ENCODE measurements at places on chromosomes 11 and 22.

GRCh38 chr11:1745701-1746320 lies 4.6 kb downstream of the IFITM10 start:
- DNase-seq = no peak

DNA sequence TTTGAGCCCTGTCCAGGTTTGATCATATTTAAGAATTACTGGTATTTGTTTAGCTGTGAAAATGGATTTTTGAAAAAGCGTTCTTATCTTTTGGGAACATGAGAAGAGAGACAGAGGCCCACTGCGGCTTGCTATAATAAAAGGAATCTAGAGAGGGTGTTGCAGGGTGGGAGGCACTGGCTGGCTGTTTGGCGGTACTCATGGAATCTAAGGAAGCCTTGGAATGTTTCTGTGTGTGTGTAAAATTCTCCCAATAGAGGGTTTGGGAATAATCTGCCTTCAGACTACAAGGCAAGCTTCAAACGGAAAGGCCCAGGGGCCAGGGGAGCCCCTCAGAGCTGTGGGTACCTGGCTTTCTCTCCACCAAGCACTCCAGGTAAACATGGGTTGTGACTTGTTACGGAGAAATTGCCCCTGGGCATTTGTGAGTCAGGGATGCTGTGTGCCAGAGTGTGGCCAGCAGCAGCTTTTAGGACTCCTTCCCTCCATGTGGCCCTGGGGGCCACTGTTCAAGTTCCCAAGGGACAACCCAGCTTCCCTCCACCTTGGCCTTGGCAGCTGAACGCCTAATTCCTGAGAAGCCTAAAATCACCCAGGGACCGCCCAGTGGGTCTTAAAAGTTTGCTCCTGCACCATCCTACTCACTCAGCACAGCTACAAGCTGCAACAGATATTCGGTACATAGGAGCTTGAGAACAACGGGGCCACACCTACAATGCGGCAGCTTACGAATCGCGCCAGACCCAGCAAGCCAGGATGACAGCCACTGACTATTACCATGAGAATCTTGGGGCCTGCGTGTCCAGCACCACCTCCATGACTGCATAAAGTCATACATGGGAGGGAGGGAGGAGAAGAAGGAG lies 14.1 kb upstream of the SYT8 start:
- DNase-seq = no peak

DNA sequence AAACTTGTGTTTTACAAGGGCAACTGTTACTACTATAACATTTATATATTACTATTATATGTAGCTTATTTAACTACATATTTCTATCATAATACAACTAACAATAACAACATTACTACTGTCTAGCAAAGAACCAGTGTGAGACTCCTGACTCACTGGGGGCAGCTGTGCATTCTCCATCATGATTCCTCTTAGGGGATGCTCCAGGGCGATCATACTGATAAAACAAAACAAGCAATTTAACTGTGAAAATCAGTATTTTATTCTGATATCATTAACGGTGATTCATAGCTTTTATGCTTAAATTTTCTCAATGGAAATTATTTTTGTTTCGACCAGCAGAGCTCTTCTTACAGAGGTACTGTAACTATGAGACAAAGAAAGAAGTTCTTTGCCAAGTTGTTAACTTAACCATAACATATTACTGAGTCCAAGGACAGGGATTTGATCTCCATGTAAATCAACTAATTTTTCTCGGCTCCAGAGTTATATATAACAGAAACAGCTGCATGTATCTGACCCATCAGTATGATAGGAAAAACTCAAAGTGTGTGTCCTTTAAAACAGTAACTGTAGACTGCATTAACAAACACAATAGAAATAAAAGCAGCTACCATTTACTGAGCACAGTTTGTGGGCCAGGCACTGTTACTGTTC lies 24.8 kb upstream of the FNBP4 start:
- DNase-seq = no peak

GRCh38 chr11:11416917-11417316 lies 63.9 kb upstream of the CSNK2A3 start:
- no peak for DNase-seq

GRCh38 chr11:45144126-45145082 lies 2.0 kb upstream of the PRDM11 start:
- DNase-seq = no peak

- DNase-seq = no peak
These were observed 27.3 kb downstream of the SLC25A18 start for GRCh38 chr22:17590586-17590985.

DNA sequence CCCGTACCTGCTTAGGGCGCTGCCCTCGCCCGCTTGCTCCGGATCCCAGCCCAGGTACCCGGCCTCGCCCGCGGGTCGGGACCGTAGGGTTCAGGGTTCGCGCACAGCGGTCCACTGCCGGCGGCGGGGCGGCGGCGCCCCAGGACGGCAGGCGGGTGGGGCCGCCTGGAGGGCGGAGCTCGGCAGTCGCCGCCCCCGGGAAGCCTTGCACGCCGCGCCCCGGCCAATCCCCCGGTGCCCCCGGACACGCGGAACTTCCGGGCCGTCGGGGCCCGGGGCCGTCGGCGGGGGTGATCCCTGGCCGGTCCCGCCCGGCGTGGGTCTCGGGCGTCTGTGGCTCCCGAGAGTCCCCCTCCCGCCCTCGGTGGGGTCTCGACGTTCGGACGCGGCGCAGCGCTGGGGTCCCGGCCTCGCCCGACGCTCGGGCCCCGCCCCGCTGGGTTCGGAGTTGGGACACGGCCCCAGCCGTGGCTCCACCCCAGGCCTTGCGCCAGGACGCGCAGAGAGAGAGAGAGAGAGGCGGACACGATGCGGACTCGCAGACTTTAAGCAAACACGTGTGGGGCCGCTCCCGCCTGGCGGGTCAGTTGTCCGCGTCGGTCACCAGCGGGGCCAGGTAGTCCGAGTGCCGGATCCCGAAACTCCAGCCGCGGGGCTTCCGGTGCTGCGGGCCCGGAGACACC lies at the start of gene TYMP:
Gene TYMP, minus strand, starts transcription at position 116 of the 683 bp plus-strand sequence. CDS start 303 bp downstream, outside the sequence.
- DNase-seq = no peak

DNA sequence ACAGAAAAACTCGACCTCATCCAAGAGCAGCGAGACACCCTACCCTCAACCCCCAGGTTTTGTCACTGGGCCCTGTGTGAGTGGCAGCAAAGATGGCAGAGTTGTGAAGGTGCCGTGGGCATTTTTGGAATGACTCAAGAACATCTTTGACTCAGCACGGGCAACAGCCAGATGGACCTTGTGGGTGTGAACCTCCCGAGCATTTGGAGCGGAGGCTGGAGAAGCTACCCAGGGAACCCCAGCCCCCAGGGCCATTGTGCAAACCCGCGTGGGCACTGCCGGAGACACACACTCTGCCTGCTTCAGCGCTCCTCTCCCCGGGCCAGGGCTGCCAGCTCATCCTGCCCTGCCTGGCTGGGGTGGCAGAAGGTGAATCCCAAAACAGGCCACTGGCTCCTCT lies 66.1 kb downstream of the PANX1 start:
- no peak for DNase-seq

DNA sequence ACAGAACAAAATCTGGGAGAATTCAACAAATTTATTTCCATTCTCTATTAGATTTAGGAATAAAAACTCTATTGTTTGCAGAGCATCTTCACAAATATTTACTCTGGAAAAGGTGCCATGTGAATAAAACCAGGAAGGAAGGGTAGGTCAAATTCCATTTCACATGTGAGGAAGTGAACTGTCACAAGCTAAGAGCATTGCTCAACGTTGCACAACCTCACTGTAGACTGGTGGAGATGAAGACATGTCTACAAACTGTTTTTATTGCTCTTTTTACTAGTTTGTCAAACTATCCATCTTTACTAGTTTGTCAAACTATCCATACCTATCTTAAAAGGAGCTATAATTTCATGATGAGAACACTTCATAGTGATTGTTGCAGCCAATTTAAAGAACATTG lies 236.4 kb downstream of the CNTN5 start:
- no peak for DNase-seq

GRCh38 chr22:19523240-19524169 lies 705 bp downstream of the CLDN5 start:
- no peak for DNase-seq

DNA sequence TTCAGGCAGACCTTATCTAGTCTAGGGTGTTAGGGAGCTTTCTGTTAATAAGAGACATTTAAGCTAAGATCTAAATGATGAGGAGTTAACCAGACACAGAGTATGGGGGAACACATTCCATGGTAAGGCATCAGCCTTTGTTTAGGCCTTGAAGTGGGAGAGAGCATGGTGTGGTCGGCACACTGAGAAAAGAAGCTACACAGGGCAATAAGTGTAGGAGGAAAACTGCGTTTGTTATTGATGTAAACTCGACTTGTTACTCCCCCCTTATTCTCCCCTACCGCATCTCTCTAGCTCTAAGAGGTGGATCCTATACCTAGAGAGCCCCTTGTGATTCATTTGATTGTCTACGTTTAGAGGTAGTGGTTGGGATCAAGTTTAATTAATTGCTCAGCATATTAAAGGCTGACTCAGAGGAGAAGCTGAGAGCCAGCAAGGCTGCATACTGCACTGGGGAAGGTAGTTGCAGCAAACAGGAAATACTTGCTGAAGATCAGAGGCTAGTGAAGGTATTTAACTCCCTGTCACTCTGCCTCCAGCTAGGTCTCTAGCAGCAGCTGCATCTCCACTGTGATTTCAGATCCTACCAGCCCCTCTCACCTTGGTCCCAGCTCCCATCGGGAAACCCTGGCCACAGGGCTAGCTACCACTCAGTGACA lies 86.8 kb upstream of the TEAD1 start:
- no peak for DNase-seq

GRCh38 chr11:111357150-111358037 lies 21.7 kb downstream of the POU2AF1 start:
- no peak for DNase-seq

DNA sequence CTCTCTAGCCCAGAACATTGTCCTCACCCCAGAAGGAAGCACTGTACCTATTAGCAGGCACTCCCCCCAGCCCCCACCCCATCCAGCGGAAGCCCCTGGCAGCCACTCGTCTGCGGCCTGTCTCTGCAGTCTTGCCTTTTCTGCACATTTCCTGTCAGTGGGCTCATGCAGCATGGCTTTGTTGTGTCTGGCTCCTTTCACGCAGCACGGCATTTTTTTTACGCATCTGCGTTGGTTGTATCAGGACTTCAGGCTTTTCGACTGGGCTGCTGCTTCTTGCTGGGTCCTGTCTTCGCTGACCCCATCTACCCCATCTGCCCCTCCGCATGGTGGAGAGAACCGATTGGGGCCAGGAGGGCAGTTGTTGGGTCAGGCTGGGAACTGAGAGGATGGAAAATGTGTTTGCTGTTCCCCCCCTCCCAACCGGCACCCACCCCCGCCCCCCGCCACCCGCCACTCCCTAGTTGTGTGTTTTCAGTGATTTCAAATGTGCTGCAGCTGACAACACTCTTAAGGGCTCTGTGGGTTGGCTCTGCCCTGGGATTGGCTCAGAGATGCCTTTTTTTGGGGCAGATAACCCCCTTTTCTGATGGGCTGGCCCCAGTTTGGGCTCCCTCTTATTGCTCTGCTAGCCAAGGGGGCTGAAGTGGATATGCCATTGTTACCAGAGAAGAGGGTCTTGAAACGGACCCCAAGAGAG lies 110.0 kb downstream of the KIAA1671 start:
- DNase-seq = no peak

DNA sequence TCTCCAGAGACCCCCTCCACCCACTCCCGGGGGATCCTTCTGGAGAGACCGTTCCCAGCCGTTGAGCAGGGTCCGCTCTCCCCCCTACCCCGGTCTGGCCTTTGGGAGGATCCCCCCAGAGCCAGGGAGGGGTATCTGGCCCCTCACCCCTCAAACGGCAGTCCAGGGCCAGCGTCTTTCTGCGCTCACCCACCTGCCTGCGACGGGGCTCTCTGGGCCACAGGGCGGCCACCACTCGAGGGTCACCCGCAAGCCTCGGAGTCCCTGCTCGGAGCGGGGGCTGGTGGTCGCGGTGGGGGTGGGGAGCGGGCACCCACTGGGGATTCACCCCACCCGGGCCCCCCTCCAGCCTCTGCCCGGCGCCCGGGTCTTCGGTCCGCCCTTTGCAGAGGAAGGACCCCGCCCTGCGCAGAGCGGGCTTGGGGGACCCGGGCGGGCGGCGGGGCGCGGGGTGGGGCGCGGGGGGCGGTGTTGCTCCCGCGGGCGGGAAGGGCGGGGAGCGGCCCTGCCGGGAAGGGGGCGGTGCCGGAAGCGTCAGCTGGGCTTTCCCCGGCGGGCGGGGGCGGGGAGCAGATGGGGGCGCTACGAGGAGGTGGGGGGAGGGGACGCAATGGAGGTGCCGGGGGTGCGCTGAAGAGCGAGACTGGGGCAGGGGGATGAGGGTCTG lies 16.6 kb downstream of the CRELD2 start:
- no peak for DNase-seq

DNA sequence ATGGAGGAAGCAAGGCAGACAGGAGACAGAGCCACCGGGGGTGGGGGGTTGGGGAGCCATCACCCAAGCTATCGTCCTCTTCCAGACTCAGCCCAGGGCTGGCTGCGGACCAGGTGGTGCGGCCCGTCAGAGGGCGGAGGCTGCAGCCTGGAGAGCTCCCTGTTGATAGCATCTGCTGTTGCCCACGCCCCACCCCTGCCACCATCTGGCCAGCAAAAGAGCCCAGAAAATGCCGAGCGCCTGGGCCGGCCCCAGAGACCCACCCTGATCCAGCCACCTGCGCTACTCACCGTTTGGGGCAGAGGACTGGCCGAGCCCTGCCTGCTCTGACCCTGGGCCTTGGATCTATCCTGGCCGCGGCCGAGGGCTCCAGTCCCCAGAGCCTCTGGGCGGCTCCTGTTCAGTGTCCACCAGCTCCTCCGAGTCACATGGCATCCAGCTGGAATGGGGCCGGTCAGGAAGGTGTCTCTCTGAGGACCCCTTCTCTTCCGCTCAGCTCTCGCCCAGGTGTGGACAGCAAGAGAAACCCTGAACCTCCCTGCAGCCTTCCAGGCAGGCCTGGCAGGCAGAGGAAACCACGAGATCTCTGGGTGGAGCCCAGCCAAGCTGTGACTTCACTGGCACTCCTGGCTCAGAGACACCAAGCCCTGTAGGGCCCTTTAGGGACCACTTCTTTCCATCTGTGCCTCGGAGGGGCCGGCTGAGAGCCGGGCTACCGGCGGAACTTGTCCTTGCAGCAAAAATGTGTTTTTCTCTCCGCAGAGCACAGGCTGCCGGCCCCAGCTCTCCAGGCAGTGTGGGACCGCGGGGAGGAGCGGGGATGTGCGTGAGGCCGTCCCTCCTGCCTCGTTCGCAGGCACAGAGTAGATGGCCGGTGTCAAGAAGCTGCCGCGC lies at the start of gene MRGPRE:
Gene MRGPRE, minus strand, starts transcription at position 567 of the 894 bp plus-strand sequence. CDS start 3,618 bp downstream, outside the sequence.
- no peak for DNase-seq

GRCh38 chr11:134604886-134605285 lies 192.8 kb upstream of the B3GAT1 start:
- DNase-seq = no peak

DNA sequence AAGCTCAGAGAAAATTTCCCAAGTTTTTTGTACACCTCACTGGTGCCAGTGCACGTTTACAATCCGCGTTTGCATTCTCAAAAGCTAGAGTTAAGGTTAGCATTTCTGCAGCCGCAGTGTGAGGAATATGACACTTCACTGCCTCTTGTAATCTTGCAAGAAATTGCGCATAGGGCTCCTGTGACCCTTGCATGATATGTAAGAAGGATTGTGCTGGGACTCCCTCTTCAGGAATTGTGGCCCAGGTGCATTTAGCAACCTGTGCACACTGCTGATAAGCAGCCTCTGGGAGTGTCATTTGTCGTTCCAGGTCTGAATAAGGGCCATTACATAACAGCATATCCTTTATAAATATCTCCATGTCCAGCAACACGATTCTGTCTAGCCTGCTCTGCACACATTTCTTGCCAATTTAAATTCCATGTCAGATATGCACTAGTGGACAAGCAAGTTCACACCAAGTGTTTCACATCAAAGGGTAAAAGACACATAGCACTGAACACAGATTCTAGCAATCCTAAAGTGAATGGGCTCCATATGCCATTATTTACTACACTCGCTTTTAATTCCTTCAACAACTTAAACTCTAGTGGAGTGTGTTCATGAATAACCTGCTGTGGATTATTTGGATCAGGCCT lies 69.2 kb upstream of the INCENP start:
- DNase-seq = no peak
